ENCODE measurements at places on chromosomes 2 and 18.

- no peak for DNase-seq
Measured at GRCh38 chr2:216607277-216607560, 26.0 kb upstream of the IGFBP2 start.

GRCh38 chr2:13030606-13031005 is 313.9 kb downstream of the TRIB2 start:
- DNase-seq = no peak

GRCh38 chr2:15763822-15764682 is 172.4 kb downstream of the DDX1 start:
- no peak for DNase-seq

GRCh38 chr2:41387519-41387918 is 660.3 kb upstream of the PKDCC start:
- DNase-seq = no peak

- DNase-seq = peak; percentile 5
Measured at GRCh38 chr2:57549642-57550102, 496.9 kb upstream of the VRK2 start.

DNA sequence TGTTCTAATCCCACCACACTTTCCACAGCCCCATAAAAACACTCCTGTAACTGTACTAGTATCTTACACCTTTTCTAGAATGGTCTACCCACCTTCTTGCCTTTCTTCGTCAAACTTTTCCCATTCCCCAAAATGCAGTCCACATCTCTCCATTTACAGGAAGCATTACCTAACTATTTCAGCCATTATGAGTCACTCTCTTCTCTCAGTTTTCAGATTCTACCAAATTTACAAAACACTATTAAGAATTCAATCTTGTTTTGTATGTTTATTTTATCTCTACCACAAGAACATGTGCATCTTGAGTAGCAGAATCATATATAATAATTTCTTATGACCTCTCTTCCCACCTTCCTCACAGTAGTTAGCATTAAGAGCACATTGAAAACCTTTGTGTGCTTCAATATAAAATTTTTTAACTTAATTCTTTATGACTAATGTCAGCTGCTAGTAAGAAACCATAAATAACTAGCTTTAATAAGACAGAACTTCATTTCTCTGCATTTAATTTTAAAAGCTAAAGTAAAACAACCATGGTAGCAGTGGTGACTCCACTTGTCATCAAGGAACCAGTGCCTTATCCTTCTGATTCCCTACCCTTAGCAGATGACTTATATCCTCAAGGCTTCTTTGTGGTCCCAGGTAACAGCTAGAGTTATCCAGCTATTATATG is 56.6 kb upstream of the MAP2 start:
- no peak for DNase-seq

- no peak for DNase-seq
Measured at GRCh38 chr18:79738041-79738461, 58.4 kb downstream of the CTDP1 start.

- DNase-seq = peak; percentile 33
Measured at GRCh38 chr18:63192885-63193349, 126.7 kb downstream of the BCL2 start.

DNA sequence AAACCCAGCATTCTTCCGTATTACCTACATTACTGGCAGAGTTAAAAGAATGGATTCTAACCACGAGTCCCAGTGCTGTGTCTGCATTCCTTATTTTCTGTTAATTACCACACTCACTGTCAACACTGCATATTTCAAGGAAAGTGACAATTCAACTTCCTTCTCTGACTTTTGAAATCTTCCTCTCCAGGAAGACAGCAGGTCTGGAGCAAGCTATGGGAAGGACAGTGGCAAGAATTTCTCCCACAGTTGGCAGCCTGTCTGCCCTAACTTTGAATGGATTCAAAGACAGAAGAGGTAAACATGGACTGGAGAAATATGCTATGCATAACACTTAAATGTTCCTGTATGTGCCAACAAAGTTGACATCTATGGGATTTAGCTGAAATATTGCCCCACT is 700.5 kb upstream of the CHAC2 start:
- DNase-seq = no peak

DNA sequence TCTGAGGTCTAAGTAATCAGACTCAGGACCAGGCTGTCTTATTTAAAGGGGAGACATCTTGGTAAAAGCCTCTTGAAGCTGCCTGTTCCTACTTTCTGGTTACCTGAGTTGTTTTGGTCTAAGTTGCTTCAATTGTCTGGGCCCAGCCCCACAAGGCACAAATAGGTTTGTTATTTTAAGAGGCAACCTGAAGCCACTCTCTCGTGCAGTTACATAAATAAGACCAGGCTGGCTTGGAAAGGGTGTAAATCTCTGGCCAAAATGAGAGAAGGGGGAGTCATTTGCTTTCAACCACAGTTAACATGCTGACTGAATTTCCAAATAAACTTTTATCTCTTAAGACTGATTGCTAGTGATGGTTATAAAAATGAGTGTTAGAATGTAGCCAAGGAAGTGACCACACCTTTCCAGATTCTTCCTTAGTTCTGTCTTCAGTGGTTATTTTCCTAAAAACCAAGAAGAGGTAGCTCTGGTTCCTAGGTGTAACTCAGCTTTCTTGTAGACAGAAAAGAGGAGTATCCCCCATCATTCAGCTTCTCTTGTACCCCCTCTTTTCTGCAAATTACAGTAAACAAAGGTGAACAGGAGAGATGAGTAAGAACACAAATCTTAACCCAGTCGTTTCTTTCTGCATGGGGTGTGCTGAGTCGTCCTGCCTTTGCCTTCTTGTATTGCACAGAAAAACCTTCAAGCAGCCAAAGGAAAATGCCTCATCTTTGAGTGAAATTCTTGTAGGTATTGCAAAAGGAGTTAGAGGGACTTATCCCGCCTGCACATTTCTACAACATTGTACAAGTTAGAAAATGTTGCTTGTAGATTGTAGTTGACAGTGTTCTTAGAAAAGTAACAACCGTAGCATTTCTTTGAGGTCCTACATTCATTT is 161.5 kb upstream of the NT5C1B start:
- DNase-seq = peak; percentile 60

DNA sequence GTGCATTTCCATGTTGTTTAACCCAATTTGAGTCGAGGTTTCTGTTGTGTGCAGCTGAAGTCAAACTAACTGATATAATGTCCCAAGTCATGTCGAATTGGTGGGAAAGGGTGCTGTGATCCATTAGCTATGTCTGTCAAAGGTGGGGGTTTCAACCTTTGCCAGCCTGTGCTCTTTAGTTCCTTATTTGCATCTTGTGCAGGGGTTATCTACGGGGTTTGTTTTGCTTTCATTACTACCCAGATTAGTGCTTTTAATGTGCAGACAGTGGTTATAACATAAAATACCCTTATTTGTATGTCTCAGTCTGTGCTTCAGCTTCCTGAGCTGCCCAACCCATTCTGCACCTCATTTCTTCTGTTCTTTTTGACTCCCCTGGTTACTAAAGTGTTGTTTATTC is 271.9 kb upstream of the CXCR4 start:
- no peak for DNase-seq

DNA sequence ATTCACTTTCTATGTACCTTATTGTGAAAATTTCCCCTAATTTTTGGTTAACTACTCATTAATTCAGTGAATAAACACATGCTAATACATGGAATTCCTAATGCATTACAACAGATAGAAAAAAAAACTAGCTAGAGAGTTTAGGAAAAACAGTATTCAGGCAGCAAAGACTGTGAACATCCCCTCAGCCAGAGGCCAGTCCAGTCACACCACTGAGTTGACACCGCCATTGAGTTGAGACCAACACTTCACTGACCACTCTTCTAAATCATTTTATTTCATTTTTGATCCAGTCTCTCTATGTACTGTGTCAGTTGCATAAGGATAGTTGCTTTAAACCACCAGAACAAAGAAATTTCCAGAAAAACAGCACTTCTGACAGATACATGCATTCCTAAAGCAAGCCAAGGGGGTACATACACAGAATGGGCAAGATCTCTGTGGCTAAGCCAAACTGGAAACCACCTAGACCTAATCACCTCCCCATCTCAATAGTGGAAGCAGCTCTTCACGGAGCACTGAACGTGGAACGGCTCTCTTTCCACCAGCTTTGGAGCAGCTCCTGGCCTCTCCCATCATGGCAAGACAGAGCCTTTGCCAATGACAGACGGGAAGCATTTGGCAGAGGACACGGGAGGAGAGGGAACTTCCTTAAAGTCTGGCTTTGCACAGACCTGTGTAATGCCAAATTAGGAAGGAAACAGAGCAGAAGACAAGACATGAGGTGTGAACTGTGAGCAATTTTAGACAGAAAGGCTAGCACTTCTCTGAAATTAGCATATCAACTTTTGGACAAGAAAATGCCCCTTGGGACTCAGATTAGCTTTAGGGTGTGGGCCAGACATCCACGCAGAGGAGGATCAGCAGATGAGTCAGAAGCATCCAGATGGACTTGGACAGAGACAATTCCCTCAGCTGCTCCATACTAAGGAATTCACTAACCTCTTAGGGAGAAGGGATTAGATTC is 36.4 kb downstream of the CACNB4 start:
- no peak for DNase-seq

- DNase-seq = peak; percentile 24
Measured at GRCh38 chr2:196337208-196337953, 166.0 kb upstream of the STK17B start.

DNA sequence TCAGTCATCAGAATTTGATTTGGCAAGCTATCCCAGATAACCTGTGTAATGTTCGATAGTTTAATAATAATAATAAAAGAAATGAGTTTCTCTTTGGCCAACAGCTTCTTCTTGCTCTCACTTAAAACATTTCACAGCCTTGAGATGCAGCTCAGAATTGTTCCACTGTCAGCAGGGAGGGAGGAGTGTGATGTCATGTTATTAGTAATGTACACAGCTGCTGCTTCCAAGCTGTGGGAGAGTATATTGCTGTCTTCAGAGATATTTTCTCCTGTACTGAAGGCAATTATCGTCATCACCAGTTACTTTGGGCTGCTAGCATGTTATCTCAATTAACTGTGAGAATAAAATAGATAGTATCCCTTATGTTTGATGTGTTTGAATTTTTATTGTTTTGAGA is 146.9 kb upstream of the MAP3K20 start:
- peak; percentile 57 for DNase-seq

GRCh38 chr2:166994588-166995336 is 106.5 kb downstream of the XIRP2 start:
- no peak for DNase-seq

DNA sequence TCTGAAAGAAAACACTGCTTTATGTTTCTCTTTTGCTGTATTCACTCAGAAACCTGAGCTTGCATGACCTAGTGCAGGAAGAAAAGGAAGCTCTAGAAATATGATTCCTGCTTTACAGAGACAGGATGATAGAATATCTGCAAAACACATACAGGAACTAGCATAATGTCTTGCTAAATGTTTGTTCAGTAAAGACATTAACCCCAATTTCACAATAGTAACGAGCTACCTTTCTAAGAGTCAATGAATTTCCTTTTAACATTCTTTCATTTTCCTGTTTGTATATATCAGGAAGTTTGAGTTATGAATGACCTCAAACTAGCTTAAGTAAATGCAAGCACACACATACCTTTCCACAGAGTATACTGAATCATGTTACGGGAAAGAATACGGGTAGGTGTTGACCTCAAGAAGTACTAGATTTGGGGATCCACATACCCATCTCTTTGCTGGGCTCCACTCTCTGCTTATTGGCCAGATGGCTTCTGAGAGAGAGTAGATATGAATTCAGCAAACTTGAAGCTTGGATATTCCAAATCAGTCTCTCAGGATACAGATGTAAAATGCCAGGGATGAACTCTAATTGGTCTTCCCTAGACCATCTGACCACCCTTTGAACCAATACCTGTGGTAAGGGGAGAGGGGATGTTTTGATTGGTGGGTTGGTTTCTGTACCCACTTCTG is 18.2 kb upstream of the ACSL3 start:
- no peak for DNase-seq

GRCh38 chr2:237563816-237564215 is 2.6 kb upstream of the PRLH start:
- DNase-seq = peak; percentile 14

GRCh38 chr2:69489793-69490192 is 52.6 kb upstream of the NFU1 start:
- DNase-seq = no peak

DNA sequence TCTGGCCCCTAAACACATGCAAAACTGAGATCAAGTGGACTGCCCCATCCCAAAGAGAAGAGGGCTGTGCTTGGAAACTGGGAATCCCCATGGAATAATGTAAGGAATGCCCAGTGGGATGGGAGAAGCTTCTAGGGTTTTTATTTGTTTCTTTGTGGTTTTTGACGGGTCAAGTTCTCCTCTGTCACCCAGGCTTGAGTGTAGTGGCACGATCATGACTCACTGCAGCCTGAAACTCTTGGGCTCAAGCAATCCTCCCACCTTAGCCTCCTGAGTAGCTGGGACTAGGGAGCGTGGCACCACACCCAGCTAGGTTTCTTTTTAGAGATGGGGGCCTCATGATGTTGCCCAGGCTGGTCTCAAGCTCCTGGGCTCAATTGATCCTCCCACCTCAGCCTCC is 101.7 kb upstream of the ZSWIM2 start:
- DNase-seq = no peak

DNA sequence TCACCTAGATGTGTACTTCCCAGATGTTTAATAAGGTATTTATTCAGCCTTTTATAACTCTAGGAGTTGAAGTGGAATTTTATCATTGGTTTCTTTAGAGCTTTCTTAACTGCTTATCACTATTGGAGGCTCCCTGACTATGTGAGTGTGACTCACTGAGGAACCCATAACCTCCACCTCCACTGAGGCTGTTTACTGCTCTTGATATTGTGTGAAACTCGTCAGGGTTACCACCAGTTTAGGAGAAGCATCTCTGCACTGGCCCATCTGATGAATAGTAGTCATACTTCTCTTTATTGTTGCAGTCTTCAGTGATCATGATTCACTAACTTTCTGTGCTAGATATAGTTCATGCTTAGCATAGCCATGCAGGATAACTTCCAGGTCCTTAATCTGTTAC is 79.6 kb upstream of the UBXN4 start:
- no peak for DNase-seq

- DNase-seq = no peak
Measured at GRCh38 chr18:41462946-41463345, 492.1 kb upstream of the PIK3C3 start.

DNA sequence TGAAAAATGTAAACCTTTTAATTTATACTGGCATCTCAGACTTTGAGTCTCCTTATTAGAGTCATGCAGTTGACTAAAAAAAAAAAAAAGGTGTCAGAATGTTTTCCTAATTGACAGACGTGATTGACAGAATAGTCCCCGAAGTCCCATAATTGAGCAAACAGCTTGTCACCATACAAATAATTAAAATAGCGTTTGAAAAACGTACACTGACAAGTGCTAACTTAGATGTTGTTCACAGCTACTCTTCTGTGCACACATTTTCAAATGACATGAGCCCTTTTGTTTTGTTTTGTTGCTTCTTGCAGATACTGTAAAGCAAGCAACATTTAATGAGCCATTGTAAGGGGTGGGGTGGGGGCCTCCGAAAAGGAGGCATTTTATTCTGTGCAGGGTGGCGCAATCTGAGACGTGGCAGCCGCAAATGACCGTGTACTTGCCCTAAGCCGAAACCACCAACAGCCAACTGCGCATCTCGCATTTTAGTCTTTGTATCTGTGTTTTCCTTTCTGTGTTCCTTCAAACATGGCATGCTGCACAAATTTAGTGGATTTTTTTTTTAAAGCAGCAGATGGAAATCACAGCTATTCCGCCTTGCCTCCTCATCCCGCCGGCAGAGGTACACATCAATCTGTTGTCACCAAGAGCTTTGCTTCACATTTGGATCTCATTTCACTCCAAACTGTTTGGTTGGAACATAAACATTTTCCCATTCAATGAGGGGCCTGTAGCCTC is 52.4 kb downstream of the LPIN1 start:
- no peak for DNase-seq

GRCh38 chr18:58095655-58096054 is 51.6 kb downstream of the NEDD4L start:
- no peak for DNase-seq
